ENCODE measurements at places on chromosomes 12 and 14.

GRCh38 chr14:55599250-55599879 lies 19.4 kb downstream of the KTN1 start:
- DNase-seq: no peak

- DNase-seq: no peak
Measured at GRCh38 chr12:30988646-30989286, 62.2 kb downstream of the TSPAN11 start.

DNA sequence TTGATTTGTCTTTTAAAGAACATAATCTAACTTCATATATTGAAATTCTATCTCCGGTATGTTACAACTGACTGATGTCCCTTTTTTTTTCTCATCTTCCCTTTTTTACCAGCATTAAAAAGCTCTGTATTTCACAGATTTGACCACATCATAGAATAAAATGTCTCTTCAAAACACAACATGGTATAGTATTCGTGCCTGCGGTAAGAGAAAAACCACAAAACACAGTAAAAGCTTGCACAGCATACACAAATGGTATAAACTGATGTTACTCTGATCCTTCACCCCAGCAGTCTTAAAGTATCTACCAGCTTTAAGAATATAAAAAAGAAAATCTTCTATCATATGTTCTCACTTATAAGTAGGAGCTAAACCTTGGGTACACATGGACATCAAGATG lies 83.4 kb downstream of the HECTD1 start:
- no peak for DNase-seq

DNA sequence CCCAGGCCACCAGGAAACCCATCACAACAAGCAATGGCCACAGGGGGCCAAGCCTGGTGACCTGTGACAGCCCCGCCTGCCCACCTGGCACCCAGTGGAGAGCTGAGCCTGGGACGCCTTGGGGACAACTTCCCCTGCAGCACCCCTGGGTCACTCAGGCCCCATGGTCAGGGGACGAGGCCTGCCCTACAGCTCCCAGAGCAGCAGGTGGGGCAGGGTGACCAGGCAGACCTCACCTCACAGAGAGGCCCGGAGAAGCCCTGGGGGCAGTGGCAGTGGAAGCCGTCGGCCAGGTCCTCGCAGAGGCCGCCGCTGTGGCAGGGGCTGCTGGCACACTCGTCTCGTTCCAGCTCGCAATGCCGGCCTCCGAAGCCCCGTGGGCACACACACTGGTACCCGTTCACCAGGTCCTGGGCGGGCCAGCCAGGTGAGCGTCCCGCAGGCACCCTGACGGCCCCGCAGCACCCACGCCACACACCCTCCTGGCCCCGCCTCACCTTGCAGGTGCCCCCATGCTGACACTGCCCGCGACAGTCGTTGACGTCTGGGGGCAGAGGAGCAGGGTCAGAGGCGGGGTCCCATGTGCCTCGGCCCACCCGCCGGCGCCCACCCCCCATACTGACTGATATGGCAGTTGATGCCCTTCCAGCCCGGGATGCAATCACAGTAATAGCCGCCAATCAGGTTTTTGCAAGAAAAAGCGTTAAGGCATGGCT lies 18.1 kb downstream of the JAG2 start:
- DNase-seq: no peak

- DNase-seq: no peak
Measured at GRCh38 chr12:62252576-62252975, 7.6 kb upstream of the USP15 start.

All from right renal pelvis (tissue), 4 donors.